MG63 (cell line): ENCODE measurements at places on chromosomes 7 and 10. TPM values are rescaled to one million over a fixed set of nuclear protein-coding genes. Genes with fewer than 3 reads are reported as not detected.

FKBP6 gene
- total RNA-seq: not detected in 2 replicates

GIMAP8 gene
- not detected in 2 replicates for total RNA-seq

DNA sequence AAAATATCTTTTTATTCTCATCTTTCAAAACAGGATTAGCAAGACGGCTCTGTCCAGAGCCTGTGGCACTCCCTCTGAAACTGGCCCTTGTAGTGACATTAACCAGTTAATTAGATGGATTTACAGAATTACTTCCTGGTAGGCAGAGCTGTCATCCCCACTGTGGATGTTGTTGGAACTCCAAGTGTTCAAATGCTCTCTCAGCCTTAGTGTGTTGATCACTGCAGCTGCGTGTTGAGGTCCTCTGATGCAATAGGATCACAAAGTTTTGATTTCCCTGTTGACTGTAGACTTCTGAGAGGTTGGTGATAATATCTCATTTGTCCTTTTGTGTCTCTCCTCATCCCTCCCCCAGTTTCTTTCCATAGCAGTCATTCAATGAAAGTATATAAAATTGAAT is 117.3 kb upstream of the CDK6 start:
- no peak for DNase-seq

- no peak for DNase-seq
These were observed 21.2 kb downstream of the OR9A2 start for GRCh38 chr7:143005632-143006260.
